ENCODE measurements at places on chromosomes 7 and 10. TPM values are rescaled to one million over a fixed set of nuclear protein-coding genes. Genes with fewer than 3 reads are reported as not detected.

The SLIT1 gene
- not detected for total RNA-seq

The KIAA1217 gene
- total RNA-seq, result 2.1 TPM

The BTBD16 gene
- not detected for total RNA-seq

The MYOZ1 gene
- total RNA-seq, result 0.48 TPM

The SUN3 gene
- total RNA-seq, result not detected

The PDSS1 gene
- total RNA-seq, result 9.5 TPM

The RAMP3 gene
- not detected for total RNA-seq

The HMX2 gene
- not detected for total RNA-seq

The HTR5A gene
- not detected for total RNA-seq

The ERVW-1 gene
- total RNA-seq, result not detected

The BAIAP2L1 gene
- 17.5 TPM for total RNA-seq

The OPN1SW gene
- not detected for total RNA-seq

The HSPA12A gene
- 14.5 TPM for total RNA-seq

The SLC26A3 gene
- 0.34 TPM for total RNA-seq

The TMEM168 gene
- total RNA-seq, result 15.9 TPM

The GDF10 gene
- total RNA-seq, result not detected

The CPVL gene
- total RNA-seq, result not detected

The MBLAC1 gene
- 4.4 TPM for total RNA-seq

The SCRN1 gene
- total RNA-seq, result 144 TPM

The INHBA gene
- 27.5 TPM for total RNA-seq

The NYAP1 gene
- total RNA-seq, result 1.5 TPM

The LRRC4 gene
- total RNA-seq, result 1.1 TPM

The TRIM50 gene
- total RNA-seq, result not detected

The ECHDC3 gene
- 2.0 TPM for total RNA-seq

The MAGI2 gene
- total RNA-seq, result 9.6 TPM

The ELN gene
- total RNA-seq, result 5.9 TPM

The TYSND1 gene
- 4.8 TPM for total RNA-seq

The HABP2 gene
- not detected for total RNA-seq

The CRYGN gene
- not detected for total RNA-seq

The ZCCHC24 gene
- 37.0 TPM for total RNA-seq

The CDHR3 gene
- total RNA-seq, result 2.0 TPM

The SPDYE9 gene
- total RNA-seq, result not detected

The TRPV6 gene
- not detected for total RNA-seq

The PRPS1L1 gene
- not detected for total RNA-seq

The LRWD1 gene
- total RNA-seq, result 23.1 TPM

The FKBP9 gene
- total RNA-seq, result 207 TPM

The IFT22 gene
- 25.9 TPM for total RNA-seq

The AKR1C3 gene
- not detected for total RNA-seq

The SPDYE16 gene
- 0.07 TPM for total RNA-seq

The LRRC17 gene
- total RNA-seq, result 38.7 TPM

The FAM24A gene
- not detected for total RNA-seq

The RBP3 gene
- total RNA-seq, result not detected

The TMEM236 gene
- 0.18 TPM for total RNA-seq

The FANK1 gene
- total RNA-seq, result 0.57 TPM

The GIMAP5 gene
- total RNA-seq, result not detected

The GBX1 gene
- total RNA-seq, result not detected

The CREB5 gene
- total RNA-seq, result 0.60 TPM

All from HFFc6 (cell line).